ENCODE measurements at places on chromosomes 13 and 19.

- DNase-seq: no peak
Measured at GRCh38 chr19:2483084-2483483, 7.2 kb downstream of the GADD45B start.

DNA sequence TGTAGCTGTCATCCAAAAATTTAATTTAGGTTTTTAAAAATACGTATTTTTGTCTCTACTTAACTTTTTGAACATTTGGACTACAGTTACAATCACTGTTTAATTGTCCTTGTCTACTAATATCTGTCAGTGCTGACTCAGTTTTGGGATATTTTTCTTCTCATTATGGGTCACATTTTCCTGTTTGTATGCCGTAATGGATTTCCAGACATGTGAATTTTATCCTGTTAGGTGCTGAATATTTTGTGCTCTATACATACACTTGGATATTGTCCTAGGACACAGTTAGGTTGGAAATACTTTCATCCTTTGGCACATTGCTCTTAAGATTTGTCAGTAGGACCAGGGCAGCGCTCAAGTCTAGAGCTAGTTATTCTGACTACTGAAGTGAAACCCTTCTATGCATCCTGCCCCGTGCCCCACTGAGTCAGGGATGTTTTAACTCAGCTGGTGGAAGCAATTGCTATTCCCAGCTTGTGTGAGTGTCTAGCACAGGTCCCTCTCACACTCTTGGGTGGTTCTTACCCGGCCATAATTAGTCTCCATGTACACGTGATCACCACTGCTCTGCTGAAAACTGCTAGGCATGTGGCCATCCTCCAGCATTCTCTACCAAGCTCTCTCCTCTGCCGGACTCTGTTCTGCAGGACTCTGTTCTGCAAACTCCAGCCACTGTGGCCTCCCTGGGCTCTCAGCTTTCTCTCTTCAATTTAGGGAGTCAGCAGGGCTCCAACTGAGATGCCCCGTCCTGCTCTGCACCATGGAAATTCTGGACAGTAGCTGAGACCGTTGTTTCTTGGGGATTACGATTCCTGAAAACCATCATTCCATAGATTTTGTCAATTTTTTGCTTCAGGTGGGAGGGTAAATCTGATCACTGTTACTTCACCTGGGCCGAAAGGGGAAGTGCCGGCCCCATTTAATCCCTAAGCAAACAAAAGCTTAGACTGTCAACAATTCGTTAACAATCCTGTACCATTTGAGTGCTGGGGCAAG is 11.1 kb downstream of the PROZ start:
- no peak for DNase-seq

GRCh38 chr13:112898621-112899280 is 70.3 kb upstream of the MCF2L start:
- DNase-seq: no peak

DNA sequence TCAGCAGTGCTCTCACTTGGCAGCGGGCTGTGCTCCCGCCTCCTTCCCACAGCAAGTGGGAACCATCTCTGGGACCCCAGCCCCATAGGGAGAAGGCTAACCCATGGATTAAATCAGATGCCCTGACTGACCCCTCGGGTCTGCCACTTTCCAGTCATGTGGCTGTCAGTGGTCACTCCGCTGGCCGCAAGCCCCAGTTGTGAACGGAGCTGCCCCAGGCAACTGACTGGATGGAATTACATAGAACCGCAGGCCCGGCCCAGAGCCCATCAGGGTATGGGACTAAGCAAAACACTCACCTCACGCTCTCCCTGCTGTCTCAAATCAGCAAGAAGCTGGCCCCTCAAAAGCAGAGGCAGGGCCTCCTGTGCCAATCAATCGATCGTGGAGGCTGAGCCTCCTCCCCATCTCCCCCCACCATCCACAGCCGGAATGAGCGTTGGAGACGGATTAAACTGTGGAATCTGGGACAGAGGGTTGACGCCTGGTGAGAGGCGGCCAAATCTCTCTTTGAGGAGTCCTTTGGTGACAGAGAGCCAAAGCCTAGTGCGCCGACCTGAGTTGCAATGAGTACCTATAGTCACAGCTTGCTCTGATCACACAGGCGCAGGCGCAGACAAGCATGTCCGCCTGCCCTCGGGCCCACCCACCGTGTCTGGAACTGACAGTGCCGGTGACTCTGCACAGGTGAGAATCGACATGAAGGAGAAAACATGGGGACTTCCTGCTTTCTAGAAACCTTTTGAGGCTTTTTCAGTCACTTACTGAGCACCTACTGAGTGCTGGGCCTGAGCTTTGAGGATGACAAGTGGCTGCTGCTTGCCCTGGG is 38.7 kb downstream of the PBX4 start:
- DNase-seq: no peak

GRCh38 chr19:58569943-58570670 is 3.0 kb downstream of the MZF1 start:
- DNase-seq: no peak

- DNase-seq: no peak
Measured at GRCh38 chr13:33550885-33551284, 265.3 kb upstream of the STARD13 start.

DNA sequence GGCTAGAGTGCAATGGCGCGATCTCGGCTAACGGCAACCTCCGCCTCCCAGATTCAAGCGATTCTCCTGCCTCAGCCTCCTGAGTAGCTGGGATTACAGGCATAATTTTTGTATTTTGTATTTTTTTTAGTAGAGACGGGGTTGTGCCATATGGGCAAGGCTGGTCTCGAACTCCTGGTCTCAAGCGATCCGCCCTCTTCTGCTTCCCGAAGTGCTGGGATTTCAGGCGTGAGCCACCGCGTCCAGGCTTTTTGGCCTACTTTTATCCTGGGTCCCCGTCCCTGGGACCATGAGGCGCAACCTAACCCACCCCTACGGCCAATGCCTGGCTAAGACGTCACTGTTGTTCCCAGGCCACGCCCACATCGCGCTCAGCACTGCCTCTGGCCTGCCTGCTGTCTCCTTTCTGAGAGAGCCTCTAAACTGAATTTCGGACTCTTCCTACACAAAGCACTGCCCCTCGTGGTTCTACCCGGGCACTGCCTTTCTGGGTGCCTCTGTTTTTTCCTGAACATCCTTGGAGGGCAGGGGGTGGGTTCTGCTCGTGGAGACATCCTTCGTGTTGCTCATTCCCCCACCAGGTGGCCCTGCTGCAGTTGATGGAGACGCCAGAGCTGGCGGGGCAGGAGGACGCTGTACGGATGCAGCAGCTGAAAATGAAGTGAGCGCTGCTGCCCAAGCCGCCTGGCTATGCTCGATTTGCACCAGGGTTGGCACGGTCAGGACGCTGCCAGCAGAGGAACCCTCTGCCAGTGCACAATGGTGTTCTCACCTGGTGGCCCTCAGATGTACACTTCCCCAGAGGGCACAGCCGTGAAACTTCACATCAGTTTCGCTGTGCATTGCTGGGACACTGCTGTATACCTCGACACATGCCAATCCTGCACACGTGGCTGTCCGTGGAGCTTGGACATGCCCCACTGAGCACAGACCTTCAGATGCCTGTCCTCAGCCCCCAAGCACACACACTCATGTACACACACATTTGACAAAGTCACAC is 2.0 kb downstream of the REX1BD start:
- no peak for DNase-seq

DNA sequence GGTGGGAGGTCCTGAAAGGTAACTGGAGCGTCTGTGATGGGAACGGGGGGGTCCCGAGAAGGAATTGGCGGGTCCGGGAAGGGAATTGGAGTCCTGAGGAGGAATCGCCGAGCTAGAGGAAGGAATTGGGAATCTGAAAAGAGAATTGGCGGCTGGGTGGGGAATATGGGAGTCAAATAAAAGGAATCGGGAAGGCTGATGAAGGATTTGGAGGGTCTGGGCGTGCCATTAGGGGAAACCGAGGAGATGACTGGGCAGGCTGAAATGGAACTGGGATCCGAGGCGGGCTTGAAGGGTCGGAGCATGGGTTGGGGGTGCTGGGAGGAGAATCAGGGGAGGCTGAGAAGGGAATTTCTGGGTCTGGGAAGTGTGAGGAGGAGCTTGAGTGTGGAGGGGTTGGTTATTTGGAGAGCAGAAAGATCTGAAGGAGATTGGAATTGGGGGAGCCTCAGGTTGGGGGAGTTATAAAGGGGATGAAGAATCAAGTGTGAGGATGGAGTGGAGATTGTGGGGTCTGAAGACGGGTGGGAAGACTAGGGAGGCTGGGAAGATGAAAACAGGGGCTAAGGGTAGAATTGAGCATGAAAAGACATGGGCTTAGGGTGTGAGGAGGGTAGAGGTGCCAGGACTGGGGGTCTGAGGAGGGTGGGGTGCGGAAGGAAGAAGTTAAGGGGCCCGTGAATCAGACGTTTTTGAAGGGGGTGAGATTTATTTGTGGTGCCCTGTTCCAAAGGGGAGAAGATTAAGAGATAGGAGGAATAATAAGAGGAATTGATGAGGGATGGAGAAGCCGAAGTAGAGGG is 718 bp downstream of the ACTN4 start:
- no peak for DNase-seq

- no peak for DNase-seq
Measured at GRCh38 chr19:10517361-10517759, at the start of gene S1PR5. TSS of gene S1PR5 (minus strand) at chr19:10517447. CDS start at chr19:10515011, 2,436 bp downstream.

GRCh38 chr19:17680230-17680722 is 7.9 kb downstream of the UNC13A start:
- DNase-seq: no peak

GRCh38 chr13:72931311-72931710 is 127.5 kb upstream of the KLF5 start:
- DNase-seq: no peak

GRCh38 chr13:42108217-42108616 is 59.8 kb downstream of the DGKH start:
- no peak for DNase-seq

DNA sequence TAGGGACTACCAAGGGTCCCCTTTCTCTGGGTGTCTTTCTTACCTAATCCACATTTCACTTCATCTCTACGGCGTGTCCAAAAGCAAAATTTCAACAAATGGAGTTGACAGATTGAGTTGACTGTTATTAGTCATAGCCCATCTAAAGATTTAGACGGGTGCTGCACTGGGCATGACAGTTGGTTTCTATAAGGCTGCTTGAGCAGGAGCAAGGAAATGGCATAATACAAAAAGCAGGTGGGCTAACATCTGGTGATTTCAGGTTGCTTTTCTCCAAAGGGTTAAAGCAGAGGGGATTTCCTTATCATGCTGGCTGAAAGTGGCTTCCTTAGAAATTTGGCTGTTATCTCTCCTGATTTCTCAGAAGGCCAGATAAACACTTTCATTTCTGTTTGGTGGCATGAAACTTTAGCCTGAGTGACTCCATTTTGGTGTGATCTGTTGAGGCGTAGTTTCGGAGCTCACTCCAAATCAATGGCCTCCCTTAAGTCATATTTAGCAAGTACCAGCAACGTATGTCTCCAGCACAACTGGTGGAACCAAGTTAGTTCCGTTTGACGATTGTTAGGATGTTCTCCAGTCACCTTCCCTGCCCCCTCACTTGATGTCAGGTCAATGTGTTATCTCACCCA is 440.4 kb downstream of the FGF9 start:
- DNase-seq: no peak

DNA sequence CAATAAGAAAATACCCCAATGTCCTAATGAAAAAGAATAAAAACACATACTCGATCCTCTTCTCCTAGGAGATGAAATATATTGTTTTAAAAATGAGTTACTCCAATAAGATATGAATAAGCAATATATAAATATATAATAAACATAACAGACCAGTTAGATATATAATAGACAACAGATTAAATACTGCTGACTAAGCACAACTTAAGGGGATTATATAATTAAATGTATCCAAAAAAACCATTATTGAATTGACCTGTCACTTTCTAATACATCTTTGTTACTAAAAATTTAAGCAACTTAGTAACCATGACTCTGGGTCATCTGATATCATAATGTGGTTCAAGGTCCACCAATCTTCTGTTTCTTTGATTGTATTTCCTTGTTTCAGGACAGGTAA is 14.0 kb upstream of the ZNF780B start:
- no peak for DNase-seq

GRCh38 chr19:46732966-46733689 is 12.7 kb upstream of the FKRP start:
- DNase-seq: no peak

GRCh38 chr13:36313047-36313969 is 15.7 kb upstream of the CCDC169 start:
- no peak for DNase-seq

- no peak for DNase-seq
Measured at GRCh38 chr13:101846249-101846648, 393.8 kb downstream of the ITGBL1 start.

DNA sequence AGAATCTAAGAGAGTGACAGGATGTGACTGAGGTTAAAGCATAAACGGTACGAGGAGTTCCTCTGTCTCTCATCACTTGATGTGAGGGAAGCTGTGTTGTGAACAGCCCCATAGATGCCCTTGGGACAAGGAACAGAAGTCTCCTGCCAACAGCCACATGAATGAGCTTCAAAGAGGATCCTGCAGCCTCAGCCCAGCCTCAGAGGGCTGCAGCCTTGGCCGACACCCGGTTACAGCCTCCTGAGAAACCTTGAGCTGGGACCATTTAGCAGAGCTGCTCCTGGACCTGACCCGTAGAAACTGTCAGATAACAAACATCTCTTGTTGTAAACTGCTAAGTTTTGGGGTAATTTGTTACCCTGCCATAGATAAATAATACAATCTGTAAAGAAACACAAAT is 54.2 kb downstream of the CCNE1 start:
- no peak for DNase-seq

DNA sequence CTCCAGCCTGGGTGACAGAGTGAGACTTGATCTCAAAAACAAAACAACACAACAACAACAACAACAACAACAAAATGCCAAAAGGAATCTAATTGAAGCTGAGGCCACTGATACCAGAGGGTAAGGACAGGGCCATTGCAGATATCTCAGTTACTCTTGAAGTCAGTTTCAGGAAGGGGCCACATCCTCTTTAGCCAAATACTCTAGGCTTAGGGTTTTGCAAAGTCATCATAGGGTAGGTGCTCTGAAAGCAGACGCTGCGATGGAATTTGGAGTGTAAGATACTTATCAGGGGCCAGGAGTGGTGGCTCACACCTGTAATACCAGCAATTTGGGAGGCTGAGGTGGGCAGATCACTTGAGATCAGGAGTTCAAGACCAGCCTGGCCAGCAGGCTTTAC is 46.6 kb upstream of the UBAC2 start:
- DNase-seq: no peak

- no peak for DNase-seq
Measured at GRCh38 chr19:16615808-16616207, 12.2 kb downstream of the MED26 start.
